Natural killer cell (primary cell): ENCODE measurements at places on chromosomes 12 and 14. TPM values are rescaled to one million over a fixed set of nuclear protein-coding genes. Genes with fewer than 3 reads are reported as not detected.

The KRT83 gene
- total RNA-seq: not detected

The CLEC7A gene
- total RNA-seq: 22.3 TPM

The MYL2 gene
- total RNA-seq: not detected

The PIWIL1 gene
- total RNA-seq: not detected

The SLC7A7 gene
- 16.8 TPM for total RNA-seq

The LTBP2 gene
- total RNA-seq: 3.0 TPM
